ENCODE measurements at places on chromosomes 6 and 20.

DNA sequence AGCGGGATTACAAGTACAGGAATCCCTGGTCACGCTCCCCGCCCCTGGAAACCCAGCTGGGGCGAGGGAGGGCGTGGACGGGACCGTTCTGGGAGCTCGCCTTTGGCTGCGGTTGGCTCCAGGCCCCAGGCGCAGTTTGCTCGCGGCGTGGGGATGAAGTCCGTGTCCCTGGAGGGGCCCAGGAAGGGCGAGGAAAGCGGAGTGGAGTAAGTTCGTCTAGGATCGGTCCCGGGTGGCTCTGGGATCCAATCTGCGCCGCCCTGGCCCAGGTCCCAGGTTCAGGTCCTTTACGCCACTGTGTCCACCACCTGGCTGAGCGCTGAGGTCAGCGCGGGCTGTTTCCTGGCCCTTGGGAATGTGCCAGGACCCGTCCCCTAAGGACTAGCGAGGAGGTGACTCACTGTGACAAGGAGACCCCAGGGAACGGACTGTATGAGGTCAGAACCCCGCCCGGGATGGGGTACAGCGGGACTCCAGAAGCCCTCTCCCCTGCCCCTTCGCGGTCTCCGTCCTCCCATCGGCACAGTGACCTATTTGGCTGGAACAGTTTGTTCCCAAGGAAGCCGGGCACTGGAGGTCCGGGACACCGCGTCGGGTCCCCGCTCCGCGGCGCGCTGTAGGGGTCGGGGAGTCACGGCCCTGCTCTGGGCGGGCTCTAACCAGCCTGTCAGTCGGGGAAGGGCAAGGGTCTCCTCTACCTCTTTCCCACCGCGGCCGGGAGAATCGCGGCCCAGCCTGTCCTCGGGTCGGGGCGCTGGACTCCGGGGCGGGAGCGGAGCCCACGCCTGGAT lies 724 bp downstream of the CDKN1A start:
- no peak for DNase-seq

- DNase-seq = no peak
These were observed 98.4 kb upstream of the PREP start for GRCh38 chr6:105501246-105501645.

DNA sequence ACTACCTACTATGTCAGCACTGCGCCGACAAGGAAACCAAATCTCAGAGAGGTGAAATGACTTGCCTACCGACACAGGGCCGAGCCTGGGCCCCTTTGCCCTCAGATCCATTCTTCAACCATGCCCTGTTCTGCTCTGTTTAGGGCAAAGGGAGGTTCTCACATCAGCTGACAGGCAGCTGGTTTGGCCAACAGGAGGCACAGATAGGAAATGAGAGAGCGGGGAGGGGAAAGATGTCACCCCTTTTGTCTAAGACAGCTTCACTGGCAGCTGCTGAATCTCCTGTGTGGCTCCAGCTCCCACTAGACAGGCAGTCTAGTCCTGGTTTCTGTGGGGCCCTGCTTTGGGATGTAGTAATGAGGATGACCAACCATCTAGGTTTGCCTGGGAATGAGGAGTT lies 158.7 kb downstream of the TMEM200A start:
- no peak for DNase-seq

GRCh38 chr20:17934141-17934862 lies 34.3 kb downstream of the SNX5 start:
- no peak for DNase-seq

- no peak for DNase-seq
These were observed at the start of gene SLC22A16 for GRCh38 chr6:110476046-110476849. Gene SLC22A16, minus strand, starts transcription at chr6:110476613. Its CDS starts 39 bp downstream, at chr6:110476574.

GRCh38 chr20:33594743-33595142 lies 67.4 kb upstream of the C20orf144 start:
- DNase-seq = no peak

GRCh38 chr6:62446647-62447316 lies 160.8 kb upstream of the KHDRBS2 start:
- no peak for DNase-seq

DNA sequence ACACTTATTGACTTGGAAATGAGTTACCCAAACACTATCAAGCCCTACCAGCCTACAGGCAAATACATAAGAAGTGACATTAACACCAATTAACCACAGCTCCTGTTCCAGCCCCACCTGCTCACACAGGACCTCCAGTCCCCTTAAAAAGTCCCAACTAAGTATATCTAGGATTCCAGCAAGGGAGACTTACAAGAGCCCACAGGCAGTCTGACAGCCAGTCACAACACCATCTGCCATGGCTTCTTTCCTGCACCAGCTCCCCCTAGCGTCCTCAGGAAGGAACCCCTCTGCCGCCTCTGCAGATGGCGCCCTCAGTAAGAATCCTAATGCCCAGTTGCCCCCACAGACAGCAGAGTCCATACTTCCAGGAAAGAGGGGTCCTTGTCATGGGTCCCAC lies 122.1 kb downstream of the HIVEP2 start:
- DNase-seq = no peak

- DNase-seq = no peak
These were observed 149.5 kb upstream of the BMP5 start for GRCh38 chr6:56024931-56025330.

- DNase-seq = no peak
These were observed 142.7 kb downstream of the CEP57L1 start for GRCh38 chr6:109237986-109238329.

DNA sequence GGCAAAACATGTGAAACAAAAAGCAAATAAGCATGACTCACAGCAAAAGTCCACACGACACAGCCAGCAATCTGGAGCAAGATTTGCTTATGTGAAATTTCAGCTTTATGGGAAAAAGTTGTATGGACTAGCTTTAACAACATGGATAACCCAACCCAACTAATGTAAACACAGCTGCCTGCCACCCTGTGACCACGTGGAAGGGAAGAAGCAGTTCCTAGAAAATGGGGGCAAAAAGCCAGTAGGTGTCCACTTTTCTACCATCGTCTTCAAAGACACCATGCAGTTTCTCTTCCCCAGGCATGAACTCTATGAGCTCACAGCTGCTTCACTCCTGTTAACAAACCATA lies 425.4 kb upstream of the RNF217 start:
- no peak for DNase-seq

DNA sequence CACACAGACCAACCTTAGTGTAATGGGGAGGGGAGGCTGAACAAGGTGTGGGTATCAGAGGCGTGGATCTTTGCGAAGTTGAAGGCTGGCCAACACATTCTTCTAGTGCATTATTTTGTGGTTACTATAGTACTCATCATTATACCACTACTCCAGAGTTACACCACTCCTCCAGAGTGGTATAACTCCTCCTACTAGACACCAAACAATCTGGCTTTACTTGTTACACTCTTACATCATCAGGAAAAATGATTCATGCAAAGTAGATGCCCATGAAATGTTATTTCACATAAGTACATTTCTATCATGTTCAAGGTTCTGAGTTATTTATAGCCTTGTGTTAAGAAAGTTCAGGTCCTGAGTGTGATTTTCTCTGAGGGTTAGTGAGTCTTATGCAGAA lies 443.1 kb upstream of the OPRM1 start:
- no peak for DNase-seq

DNA sequence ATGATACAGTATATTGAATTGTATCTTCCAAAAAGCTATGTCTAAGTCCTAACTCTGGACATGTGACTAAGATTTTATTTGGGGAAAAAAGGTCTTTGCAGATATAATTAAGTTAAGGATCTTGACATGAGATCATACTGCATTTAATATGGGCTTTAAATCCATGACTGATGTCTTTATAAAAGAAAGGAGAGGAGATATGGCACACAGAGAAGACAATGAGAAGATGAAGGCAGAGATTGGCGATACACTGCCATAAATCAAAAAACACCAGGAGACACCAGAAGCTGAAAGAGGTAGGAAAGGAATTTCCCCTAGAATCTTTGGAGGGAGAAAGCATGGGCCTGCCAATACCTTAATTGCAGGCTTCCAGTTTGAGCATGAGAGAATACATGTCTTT lies 1450.2 kb downstream of the HACE1 start:
- no peak for DNase-seq

GRCh38 chr6:133969285-133969920 lies 16.4 kb downstream of the TBPL1 start:
- no peak for DNase-seq

DNA sequence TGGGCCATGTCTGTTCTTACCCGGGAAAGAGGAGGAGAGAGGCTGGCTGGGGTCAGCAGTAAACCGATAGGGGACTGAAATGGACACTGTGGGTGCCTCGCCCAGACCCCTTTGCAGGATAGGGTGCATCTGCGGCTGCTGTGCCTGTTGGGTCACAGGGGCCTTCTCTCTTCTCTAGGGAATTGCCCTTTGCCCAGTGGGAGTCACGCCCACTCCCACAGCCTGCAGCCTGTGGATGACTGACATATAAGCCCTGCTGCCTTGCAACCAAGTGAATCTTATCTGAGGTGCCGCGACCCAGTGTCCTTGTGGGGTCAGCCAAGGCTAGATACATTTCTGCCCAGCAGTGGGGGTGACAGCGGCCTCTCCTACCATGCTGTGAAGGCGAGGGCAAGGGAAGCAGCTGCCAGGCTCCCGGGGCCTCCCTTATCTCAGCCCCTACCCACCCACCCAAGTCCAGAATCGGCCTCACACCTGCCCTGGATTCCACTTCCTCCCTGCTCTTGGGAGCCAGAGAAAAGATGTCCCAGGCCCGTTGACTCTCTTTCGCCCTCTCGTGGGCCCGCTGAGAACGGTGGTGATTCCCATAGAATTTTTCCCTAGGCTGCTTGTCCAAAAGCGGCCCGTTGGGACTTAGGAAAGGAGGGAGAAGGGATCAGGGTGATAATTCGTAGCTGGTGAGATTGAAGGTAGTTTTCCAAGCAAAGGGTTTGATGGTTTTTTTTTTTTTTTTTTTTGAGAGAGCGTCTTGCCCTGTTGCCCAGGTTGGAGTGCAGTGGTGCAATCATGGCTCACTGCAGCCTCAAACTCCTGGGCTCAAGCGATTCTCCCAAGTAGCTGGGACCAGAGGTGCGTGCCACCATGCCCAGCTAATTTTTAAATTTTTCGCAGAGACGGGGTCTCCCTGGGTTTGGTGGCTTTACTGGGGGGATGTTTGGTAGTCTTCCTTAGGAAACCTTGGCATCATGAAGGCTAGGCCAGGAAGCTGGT lies 76.4 kb upstream of the RNF24 start:
- DNase-seq = no peak

DNA sequence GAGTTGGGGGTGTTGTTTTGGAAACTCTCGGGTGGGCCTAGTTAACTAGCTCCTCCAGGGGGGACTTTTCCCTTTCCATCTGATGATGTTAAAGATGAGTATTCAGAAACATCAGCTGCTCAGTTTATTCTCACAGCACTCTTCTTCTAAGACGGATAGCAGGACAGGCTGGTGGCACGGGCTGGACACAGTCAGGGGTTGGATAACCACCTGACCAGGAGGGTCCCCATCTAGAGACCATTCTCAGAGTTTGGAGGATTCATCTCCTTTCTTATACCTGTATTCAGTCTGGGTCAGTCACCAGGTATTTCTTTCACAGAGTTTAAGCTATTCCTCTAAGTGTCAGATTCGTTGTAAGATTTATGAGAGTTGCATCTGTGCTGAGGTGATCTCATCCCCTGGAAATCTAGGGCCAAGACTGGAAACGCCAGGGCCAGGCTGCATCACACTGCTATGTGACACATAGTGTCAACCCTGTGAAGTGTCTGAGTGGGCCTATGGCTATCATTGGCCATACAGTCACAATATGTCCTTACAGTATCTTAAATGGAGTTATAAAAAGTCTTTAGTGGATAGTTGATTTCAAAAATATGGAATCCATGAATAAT lies 111.7 kb downstream of the FAM50B start:
- no peak for DNase-seq

GRCh38 chr6:42339991-42340401 lies 111.7 kb downstream of the TRERF1 start:
- no peak for DNase-seq

GRCh38 chr6:25991785-25992412 lies 29.3 kb downstream of the TRIM38 start:
- peak; percentile 25 for DNase-seq

DNA sequence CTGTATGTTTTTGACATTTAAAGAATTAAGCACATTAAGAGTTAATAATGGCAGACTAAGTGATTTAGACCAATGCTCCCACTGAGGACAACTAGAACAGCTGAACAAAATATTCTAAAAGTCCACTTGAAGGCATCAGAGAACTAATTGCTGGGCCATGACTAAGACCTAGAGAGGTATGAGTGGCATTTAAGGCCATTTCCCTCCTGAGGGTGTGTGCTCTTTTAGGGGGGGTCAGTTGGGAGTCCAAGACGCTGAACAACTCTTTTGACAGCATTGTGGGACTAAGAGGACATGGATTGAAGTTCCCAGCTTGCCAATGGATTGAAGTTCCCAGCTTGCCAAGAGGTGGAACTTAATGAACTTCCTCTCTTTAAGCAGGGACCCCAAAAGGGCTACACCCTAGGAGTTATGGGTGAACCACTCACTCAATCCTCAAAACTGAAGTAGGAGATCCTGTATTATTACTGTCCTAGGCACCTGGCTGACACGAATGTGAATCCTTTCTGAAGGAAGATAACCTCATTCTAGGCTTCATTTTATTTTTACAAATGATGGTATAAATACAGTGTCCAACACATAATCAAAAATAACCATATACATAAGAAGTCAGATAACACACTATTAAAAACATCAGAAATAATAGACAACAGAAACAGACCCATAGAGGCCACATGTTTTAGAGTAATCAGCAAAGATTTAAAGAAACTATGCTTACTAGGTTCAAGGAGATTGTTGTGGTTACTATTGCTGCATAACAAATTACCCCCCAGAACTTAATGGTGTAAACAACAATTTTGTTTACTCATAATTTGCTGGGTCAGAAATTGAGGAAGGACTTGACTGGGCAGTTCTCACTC lies 175.1 kb downstream of the VEGFA start:
- DNase-seq = no peak

DNA sequence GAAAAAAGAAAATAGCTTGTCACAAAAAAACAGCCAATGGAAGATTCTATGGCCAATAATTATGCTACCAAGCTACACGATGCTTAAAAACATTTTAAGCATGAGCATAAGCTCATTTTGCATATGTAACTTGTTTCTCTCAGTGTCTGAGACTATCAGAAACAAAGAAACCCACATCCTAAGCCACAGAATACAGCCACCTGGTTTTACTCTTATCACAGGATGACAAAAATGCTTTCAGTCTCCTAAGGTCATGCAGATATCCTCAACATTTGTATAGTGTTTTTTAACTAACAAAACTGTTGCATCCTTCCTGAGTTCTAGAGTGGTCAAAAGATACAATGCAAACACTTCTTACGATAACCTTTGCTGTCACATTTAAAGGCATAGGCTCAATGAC lies 172.1 kb upstream of the RUNX2 start:
- no peak for DNase-seq

DNA sequence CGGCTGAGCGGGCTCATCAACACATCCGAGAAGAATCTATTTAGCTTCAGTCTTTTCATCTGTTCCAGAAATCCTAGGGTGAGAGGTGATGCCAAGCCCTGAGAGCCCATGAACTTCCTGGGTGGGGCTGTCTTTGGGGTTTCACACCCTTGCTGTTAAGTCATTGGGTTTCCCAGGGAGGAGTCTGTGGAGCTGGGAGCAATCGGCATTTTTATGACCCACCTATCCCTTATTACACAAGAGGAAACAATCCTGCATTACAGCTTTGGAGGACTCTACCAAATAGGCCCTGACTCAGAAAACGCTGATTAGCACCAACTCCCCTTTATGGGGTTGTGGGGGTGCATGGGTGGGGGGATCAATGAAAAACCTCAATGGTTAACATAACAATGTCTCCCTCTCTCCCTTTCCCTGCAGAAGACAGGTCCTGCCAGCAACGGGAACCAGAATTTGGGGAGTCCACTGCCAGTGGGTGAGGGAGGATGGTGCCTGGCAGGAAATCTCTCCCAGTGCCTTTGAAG lies 46.3 kb downstream of the EZR start:
- no peak for DNase-seq

Data from caudate nucleus (tissue), 63 donors.